ENCODE measurements at places on chromosomes 6 and 20.

- DNase-seq: no peak
Measured at GRCh38 chr6:137181891-137182653, 8.6 kb upstream of the IL22RA2 start.

GRCh38 chr20:8388707-8389106 lies 256.6 kb downstream of the PLCB1 start:
- no peak for DNase-seq

DNA sequence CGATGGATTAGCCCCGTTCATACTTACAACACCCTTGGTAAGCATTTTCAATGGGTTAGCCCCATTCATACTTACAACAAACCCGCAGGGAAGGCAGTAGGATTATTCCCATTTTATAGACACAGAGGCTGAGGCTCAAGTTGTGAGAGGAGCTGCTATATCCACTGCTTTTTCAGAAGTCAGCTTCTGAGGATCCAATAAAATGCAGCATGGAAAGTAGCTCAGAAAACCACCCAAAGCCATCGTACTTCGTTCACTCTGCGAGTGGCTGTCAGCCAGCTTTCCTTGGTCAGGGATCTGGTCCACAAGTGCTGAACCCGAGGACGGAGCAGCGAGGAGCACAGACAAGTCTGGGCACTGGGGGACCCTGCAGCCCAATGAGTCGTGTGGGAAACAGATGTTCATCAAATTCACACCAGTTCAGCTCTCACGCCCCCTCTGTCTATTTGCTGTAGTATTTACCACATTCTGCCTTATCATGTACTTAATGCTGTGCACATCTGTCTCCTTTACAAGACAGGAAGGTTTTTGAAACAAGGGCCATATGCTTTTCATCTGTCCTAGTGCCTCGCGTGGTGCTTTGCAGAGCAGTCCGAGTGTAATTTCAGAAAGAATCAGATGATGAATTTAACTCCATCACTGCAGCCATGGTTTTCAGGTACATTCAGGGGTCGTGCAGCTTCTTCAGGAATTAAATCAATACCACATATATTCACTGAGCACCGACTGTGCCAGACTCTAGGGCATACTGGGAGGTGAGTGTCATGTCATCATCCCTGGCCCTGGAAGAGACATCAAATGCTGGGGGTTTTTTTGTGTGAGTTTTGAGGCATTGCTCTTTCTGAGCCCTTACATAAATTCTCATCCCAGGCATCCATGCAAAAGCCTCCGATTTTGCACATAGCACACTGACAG lies 256.9 kb downstream of the CDH26 start:
- DNase-seq: no peak

- DNase-seq: no peak
Measured at GRCh38 chr6:9492790-9493189, 922.1 kb downstream of the TFAP2A start.

- no peak for DNase-seq
Measured at GRCh38 chr6:69285054-69285453, 511.8 kb downstream of the LMBRD1 start.

- no peak for DNase-seq
Measured at GRCh38 chr6:40877362-40877761, 161.7 kb downstream of the UNC5CL start.

- no peak for DNase-seq
Measured at GRCh38 chr6:20755631-20756030, 221.4 kb downstream of the CDKAL1 start.

DNA sequence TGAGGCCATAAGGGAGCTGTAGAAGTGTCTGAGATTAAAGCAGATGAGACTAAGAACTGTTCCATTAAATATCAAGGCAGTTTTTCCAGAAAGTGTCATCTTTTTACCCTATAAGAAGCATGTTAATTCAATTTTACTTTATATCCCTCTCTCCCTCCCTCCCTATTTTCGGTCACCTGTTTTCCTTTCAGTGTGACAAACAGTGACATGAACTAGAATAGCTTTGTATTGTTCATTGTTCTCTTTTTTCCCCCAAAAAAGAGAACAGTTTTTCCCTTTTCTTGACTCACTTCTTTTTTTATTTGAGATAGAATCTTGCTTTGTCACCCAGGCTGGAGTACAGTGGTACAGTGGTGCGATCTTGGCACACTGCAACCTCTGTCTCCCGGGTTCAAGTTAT lies 269.3 kb downstream of the ZFAND3 start:
- DNase-seq: no peak

DNA sequence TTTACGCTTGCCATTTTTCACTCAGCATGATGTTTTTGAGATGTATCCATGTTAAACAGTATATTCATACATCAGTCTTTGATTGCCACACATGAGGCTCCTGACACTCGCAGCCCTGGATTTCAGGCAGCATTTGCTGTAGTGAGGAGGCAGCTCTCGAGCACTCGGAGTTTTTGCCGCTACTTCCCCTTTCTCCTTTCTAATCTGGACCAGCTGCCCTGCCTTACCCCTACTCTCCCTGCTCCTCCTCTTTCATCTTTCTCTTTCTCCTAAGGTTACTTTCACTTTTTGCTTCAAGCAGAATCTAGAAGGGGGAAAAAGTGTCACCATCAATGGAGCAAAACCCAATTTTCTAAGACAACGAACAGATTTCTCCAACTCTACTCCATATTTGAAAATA lies 5.9 kb upstream of the CST3 start:
- DNase-seq: no peak

- DNase-seq: no peak
Measured at GRCh38 chr20:57211908-57212533, 54.4 kb downstream of the BMP7 start.

- DNase-seq: no peak
Measured at GRCh38 chr6:64040113-64040512, 404.5 kb downstream of the PHF3 start.

GRCh38 chr6:753486-753885 lies 60.5 kb upstream of the EXOC2 start:
- DNase-seq: no peak

All from coronary artery (tissue), 2 donors.